Foreskin melanocyte (primary cell): ENCODE measurements at places on chromosomes 6 and 20.

DNA sequence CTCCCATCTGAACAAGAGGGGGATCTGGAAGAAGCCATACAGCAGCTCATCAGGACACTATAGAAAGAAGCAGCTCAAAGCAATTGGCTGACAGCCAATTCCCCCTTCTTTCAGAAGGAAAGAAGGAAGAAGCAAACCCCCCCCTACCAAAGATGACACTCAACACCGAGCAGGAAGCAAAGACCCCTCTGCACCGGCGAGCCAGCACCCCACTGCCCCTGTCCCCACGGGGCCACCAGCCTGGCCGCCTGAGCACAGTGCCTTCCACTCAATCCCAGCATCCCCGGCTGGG lies 1.2 kb downstream of the REM1 start:
- no peak for DNase-seq

GRCh38 chr6:8707956-8708772 lies 272.8 kb upstream of the SLC35B3 start:
- DNase-seq = peak; percentile 66

GRCh38 chr20:40933758-40934157 lies 94.9 kb upstream of the TOP1 start:
- DNase-seq = no peak

- DNase-seq = no peak
Measured at GRCh38 chr6:44062771-44063560, 64.3 kb downstream of the MRPL14 start.

- no peak for DNase-seq
Measured at GRCh38 chr6:117194978-117195377, 70.4 kb upstream of the VGLL2 start.

- no peak for DNase-seq
Measured at GRCh38 chr6:46993846-46994245, 48.3 kb downstream of the ADGRF1 start.

- no peak for DNase-seq
Measured at GRCh38 chr6:161186173-161186769, 87.6 kb downstream of the AGPAT4 start.

DNA sequence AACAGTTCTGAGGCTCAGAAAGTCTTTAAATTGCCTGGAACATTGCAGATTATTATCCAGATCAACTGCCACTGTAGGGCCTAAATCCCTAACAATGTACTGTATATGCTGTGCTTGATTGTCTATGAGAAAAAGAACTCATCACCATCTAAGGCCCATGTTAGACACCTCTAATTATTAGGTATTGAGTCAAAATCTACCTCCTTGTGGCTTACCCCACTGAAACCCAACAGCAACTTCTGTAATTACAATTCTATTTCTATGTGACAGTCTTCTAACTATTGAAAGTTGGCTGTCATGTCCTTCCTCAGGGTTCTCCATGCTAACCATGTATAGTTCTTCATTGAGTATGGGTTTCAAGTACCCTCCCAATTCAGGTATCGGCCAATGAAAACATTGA lies 13.9 kb downstream of the MCM9 start:
- DNase-seq = no peak

GRCh38 chr20:45366192-45366591 lies 3.2 kb downstream of the SYS1 start:
- no peak for DNase-seq

DNA sequence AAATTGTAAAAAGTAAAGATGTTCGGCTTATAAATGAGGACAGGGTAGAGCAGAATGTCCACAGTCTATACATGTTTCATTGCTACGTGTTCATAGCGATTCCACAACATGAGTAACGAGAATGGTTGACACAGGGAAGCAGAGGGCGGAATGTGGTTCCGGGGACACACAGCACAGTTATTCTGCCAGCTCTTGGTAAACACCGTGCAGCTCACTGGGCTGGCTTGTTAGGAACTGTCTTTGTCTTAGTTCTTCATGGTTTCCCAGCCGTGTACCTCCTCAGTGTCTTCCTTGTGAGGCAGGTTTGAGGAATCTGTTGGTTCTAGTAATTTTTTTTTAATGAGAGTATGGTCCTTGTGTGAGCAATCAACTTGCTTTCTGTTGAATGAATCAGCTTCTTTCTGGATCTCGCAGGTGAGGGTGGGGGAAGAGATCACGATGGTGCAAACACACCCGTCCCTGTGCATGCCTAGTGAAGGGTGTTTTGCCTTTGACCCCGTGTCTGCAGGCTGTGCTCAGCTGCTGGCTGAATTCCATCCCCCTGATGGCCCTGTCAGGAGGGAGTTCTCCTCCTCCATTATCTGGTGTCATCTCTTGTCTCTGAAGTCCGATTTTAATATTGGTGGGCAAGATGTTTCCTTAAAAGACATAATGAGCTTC lies 168.2 kb downstream of the SMOC2 start:
- DNase-seq = no peak

DNA sequence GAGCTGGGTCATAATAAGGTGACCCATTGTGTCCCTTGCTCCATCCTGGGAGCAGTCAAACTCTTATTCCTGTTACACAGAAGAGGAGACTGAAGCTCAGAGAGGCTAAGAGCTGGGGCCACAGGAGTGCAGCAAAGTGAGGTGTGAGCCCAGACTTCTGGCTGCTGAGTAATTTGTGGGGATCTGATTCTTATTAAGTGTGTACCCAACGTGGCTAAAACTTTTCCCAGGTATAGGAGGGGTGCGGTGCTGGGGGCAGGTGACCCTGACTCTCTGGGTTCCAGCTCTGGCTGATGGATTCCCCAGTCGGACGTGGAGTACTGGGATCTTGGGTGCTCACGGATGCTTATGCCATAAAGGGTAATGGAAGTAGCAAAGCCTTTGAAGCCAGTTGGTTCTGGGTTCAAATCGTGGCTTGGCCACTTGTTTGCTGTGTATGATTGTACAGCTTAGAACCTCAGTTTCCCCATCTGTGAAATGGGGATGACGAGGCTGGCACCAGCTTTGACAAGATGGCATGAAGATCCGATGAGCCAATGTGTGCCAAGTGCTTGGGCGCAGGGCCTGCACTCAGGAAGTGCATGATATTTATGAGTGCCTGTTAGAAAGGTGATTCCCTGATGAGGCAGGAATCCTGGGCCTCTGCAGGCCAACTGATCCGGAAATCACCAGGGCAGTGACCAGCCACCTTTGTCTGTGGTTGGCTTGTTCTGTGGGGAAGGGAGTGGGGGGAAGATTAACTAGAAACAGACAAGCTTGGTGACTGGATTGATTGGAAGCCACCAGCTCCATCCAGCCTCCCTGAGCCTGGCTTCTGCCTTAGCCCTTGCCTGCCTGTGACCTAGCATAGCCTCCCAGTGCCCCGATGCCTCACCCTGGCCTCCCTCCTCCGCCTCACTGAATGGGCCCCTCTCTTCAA lies 6.0 kb downstream of the SRC start:
- no peak for DNase-seq

GRCh38 chr6:36201612-36202011 lies 5.1 kb downstream of the BRPF3 start:
- DNase-seq = no peak
